HFF-Myc (cell line): ENCODE measurements at places on chromosomes 2 and 18.

DNA sequence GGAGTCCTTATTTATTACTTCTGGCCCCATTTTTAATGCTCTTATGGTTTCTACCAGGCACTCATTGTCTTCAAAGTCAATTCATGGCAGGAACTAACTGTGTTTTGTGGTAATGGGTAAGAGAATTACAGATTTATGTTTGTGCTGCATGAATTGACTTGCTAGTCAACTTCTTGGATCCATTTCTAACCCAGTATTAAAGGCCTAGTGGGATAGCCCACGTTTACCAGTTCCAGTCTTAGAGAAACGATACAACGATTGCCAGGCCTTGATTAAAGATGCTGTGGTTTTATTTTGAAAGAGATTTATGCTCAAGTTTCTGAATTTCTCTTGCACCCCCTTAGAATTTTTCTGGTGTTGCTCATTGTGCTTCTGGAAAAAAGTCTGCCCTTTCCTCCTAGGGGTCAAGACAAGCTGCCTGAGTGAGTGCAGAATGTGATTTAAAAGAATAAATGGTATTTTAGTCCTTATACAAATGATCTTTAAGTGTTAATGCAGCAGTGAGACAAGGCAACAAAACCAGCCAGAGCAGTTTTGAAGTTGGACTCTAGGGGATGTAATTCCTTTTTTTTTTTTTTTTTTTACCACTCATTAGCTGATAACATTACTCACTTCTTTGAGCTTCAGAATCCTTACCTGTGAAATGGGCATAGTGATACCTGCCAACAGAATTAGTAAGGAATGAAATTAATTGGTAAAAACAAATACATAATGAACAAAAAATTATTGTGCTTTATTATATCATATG is 101.5 kb downstream of the ARHGAP15 start:
- DNase-seq: no peak

- no peak for DNase-seq
These were observed 159.2 kb upstream of the HS6ST1 start for GRCh38 chr2:128477891-128478290.

DNA sequence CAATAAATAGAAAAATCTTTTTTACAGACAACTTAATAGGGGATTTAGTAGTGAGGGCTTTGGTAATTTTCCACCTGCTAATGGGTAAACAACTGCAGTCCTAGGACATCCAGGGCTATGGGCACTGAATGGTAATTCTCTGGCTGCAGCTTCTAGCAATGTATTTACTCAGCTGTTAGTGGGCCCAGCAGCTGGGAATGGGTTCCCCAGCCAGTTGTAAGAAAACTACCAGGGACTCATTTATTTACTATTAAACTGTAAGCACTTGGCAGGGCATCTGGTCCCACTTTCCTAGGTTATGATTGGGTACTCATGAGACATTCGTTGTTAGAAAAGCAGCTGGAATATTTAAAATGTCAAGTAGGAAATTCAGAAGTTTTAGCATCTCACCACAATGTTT is 363.8 kb upstream of the TRIB2 start:
- no peak for DNase-seq

- no peak for DNase-seq
These were observed 63.5 kb downstream of the PLA2R1 start for GRCh38 chr2:159998961-159999360.

- no peak for DNase-seq
These were observed 33.4 kb downstream of the WDR43 start for GRCh38 chr2:28927878-28928277.

DNA sequence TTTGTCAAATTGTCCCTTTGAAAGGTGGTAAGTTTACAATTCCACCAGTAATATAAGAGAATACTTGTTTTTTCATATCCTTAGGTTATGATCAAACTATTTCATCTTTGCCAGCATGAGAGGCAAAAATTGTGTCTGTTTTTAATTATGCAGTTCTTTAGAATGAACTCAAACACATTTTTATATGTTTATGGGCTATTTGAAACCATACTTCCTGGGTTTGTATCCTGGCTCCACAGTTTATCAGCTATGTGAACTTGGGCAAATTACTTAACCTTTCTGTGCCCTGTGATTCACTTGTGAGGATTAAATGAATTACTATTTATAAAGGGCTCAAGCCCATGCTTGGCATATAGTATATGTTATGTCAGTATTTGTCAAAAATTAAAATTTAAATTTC is 109.4 kb downstream of the TANC1 start:
- no peak for DNase-seq

DNA sequence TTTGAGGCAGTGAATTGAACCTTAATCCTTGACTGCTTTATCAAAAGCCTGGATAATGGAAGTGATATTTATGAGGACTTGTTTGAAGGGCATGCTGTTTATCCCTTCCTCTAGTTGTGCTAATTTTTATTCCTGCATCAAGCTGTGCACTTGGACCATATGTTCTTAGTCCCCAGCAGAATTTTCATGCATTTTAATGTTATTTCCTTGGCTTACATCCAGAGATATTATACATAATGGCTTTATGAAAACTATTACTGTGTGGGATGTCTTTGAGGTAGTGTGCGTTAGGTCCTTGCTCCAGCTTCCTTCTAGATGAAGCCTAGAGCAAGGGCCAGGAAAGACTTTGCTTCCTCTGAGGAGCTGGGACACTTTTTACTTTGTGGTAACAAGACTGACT is 378.4 kb downstream of the LPIN1 start:
- no peak for DNase-seq

- DNase-seq: no peak
These were observed 225.0 kb downstream of the TMEM163 start for GRCh38 chr2:134493797-134494196.

GRCh38 chr2:211503856-211504255 is 947.5 kb downstream of the CPS1 start:
- DNase-seq: no peak

- no peak for DNase-seq
These were observed 86.5 kb upstream of the ATG16L1 start for GRCh38 chr2:233164967-233165366.
